ENCODE measurements at places on chromosomes 5 and 9. TPM values are rescaled to one million over a fixed set of nuclear protein-coding genes. Genes with fewer than 3 reads are reported as not detected.

DNA sequence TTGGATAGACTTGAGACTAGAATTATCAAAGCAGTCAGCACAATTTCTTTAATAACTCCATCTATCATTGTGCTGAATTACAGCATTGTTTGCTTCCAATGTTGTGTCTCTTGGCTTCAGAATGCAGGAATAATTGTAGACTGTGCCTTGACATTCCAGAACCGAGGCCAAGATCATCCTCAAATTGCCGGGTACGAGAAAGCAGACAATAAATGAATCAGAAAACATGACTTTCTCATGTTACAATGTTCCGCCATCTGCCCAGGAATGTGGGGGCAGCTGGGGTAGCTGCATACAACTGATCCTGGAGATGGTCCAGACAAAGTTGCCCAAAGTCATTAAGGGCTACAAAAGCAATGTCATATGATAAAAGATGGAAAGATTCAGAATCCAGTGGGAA lies 206.2 kb upstream of the SGCD start:
- DNase-seq = no peak

The LRRC19 gene
- not detected for total RNA-seq

The RIMOC1 gene
- 25.1 TPM for total RNA-seq

The IFNA13 gene
- not detected for total RNA-seq

The F2RL1 gene
- 1.9 TPM for total RNA-seq

The PPP2CA gene
- total RNA-seq = 96.6 TPM

DNA sequence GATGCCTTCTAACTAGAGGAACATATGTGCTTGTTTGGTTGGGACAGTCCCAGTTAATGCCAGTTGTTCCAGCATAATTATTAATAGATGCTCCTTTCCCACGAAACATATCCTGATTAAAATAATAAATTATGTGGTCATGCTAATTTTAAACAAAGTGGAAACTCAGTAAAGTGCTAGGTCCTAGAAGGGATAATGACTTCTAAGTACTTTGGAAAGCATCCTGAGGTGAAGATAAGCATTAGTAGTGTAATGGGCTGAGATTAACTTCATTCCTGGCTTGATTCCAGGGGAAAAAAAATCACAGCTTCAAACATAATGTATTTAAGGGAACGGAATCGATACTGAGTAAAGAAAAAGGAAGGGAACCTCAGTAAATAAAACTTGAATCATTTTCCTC lies 213.7 kb upstream of the SNX2 start:
- DNase-seq = no peak

- no peak for DNase-seq
Measured at GRCh38 chr9:110089681-110090370, 118.1 kb downstream of the C9orf152 start.

DNA sequence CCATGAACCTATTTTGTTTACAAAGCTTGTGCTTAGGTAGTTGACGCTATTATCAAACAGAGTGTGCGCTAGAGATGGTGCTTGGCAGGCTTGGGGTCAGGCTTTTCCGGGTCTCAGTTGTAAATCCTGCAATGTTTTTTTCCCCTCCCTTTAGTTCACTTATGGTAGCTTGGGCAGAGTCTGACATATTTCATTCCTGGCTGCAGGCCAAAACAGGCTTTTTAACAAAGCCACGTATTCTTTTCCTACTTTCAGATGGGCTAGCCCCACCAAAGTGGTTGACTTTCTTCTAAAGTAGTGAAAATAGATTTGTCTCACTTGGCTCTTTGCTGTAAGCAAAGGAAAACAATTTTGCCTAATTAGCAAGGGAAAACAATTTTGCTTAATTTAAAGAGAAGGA lies 58.0 kb upstream of the FBN2 start:
- DNase-seq = no peak

DNA sequence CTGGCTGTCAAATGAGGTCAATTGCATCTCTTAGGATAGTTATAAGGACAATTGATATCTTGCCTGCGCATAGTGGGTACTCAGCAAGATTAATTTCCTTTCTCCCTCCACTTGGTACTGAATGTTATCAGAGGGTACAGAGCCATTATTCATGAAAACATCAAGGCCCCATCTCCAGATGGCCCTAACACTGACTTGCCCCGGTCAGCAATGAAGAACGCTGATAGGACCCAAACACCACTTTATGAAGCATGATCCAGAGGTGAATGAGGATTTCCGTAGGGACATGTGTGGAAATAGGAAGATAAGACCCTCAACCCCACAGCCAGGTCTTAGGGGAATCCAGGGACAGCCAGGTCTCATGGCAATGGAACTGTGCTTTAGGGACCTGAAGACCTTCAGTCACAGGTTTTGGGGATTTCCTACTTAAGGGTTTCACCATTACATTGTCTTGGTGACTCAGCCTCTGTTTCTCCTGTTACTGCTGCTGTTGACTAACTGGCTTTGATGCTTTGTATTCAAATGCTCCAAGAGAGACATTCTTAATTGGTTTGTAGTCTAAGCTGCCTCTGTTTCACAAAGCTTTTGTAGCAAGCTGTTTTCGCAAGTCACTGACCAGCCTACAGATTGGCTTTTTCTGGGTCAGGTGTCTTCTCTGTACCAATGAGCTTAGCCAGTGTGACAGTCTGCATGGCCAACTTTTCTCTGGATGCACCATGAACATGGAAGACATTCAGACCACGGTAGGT lies 35.3 kb upstream of the IQGAP2 start:
- DNase-seq = no peak

GRCh38 chr5:117333011-117333410 lies 758.4 kb upstream of the SEMA6A start:
- no peak for DNase-seq

The RGS7BP gene
- total RNA-seq = 6.8 TPM

The FAM200C gene
- 8.2 TPM for total RNA-seq

The GARIN3 gene
- not detected for total RNA-seq

The RNF183 gene
- total RNA-seq = not detected

GRCh38 chr5:66143473-66144073 lies 527 bp upstream of the SREK1 start:
- no peak for DNase-seq

The ADAMTS19 gene
- 0.42 TPM for total RNA-seq

DNA sequence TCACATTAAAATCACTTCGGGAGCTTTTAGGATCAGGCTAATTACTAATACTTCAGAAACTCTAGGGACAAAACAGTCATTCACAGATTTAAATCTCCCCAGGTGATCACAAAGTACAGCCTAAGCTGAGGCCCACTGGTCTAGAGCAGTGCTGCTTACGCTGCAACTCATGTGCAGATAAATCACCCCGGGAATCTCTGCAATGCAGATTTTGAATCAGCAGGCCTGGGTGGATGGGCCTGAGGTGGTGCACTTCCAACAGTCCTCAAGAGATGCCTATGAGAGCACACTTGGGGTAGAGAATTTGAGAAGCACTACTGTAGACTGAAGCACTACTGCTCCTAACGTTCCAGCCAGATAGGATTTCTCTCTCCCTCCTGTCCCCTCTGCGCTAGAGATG lies 28.4 kb downstream of the CSF1R start:
- no peak for DNase-seq

The ZCCHC9 gene
- 21.7 TPM for total RNA-seq

DNA sequence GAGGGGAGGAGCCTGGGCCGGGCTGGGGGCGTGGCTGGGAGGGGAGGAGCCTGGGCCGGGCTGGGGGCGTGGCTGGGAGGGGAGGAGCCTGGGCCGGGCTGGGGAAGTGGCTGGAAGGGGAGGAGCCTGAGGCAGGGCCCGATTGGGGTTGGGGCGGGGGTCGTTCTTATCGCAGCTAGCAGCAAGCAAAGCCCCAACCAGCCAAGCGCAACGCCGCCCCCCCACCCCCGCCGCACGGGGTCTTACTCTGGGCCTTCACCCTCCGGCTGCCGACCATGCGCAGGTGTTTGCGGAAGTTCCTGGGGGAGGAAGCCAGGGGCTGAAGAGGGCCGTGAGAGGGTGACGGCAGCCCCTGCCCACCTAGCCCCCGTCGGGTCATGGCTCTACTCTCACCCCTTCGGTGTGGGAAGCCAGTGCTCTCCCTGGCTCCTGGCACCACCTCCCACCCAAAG lies 5.0 kb downstream of the NSMF start:
- DNase-seq = peak; percentile 80

The ADGRD2 gene
- total RNA-seq = not detected

The SLC36A3 gene
- total RNA-seq = not detected

- DNase-seq = no peak
Measured at GRCh38 chr9:35861161-35861897, 8.9 kb downstream of the OR13J1 start.

DNA sequence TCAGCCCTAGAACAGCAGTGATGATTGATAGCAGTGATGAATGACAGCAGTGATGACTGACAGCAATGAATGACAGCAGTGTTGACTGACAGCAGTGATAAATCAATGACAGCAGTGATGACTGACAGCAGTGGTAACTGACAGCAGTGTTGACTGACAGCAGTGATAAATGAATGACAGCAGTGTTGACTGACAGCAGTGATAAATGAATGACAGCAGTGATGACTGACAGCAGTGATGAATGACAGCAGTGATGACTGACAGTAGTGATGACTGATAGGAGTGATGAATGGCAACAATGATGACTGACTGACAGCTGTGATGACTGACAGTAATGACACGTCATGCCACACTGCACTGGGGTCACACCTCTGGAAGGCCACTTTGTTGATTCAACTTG lies 106.8 kb downstream of the ENTREP1 start:
- no peak for DNase-seq

The IFNA2 gene
- not detected for total RNA-seq

The FAM151B gene
- total RNA-seq = 1.9 TPM

DNA sequence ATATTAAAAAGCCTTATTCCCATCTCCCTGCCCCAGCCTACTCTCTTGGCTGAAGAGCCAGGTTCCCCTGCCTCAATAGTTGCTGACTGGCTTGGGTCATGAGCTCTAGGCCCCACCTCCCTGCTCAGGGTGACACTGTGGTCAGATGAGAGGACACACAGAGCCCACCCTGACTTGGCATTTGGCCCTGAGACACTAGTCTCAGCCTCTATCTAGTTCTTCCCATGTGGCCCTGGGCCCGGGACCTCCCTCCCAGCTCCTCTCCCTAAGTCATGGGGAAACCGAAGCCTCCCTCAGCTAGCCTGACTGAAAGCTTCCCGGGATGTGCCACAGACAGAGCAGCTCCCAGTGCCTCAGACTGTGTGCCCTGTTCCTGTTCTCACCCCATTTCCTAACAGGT lies 5.8 kb upstream of the MYOZ3 start:
- no peak for DNase-seq

GRCh38 chr5:42656651-42657015 lies 100.0 kb upstream of the CCDC152 start:
- DNase-seq = no peak

The DMXL1 gene
- total RNA-seq = 50.8 TPM

The DMRT2 gene
- total RNA-seq = 0.69 TPM

DNA sequence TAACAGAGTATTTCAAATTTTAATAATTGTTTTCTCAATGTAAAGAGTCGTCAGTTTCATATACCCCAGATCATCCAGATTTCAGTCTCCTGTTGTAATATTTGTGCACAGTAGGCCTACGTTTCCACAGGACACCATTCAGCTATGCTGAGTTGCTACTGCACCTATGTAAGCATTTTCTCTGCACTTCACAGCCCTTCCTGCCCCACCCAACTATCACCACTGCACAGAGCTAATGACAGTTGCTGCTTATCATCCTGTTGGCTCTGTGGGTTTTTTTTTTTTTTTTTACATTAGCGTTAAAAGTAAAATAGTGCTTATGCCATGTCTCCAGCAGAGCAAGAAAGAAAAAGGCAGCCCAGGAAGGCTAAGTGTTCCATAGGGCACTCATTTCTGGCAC lies 5.9 kb upstream of the PRKACG start:
- DNase-seq = no peak

GRCh38 chr9:95188459-95188858 lies 129.1 kb downstream of the FANCC start:
- DNase-seq = no peak

The LCN9 gene
- not detected for total RNA-seq

The MTX3 gene
- 11.8 TPM for total RNA-seq

- no peak for DNase-seq
Measured at GRCh38 chr5:36377192-36377591, 75.5 kb upstream of the RANBP3L start.

DNA sequence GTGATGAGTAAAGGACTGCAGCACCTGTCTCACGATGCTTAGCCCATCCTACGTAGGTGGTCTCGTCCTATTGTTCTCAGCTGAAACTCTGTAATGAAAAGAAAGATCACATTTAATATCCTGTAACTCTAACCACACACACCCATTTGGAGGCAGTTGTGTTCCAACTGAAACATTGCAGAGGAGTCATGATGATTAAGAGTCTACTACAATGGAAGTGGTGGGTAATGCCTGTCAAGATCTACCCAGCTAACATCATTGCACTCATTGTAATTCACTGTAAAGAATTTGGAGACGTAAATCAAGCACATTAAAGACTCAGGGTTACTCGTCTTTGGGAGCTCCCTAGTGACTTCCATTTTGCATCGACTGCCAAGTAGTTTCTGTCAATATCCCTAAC lies 106.0 kb upstream of the PTPN3 start:
- DNase-seq = no peak

GRCh38 chr5:131378721-131379541 lies 115.1 kb downstream of the CDC42SE2 start:
- no peak for DNase-seq

DNA sequence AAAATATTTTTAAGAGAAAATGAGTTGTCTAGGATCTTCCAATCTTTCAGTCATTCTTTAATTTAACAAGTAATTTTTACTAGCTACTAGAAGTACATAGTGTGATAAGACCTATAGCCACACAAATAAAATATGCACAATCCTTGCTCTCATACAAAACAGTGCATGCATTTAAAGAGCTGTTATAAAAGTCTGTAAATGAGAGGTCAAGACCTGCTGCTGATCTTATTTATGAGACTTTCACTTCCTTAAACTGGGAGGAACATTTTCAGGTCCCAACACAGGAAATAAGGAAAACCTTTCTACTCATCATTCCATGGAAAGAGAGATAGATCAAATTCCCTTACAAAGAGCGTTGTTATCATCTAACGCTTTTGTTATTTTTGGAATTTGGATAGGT lies 54.2 kb upstream of the PAM start:
- no peak for DNase-seq
